ENCODE measurements at places on chromosomes 4 and X.

GRCh38 chr4:150515135-150515534, 66.8 kb upstream of the MAB21L2 start:
- DNase-seq, result no peak

- no peak for DNase-seq
Measured at GRCh38 chrX:24306440-24306839, 7.4 kb downstream of the SUPT20HL2 start.

GRCh38 chr4:3805026-3805425, 38.8 kb downstream of the ADRA2C start:
- peak; percentile 34 for DNase-seq

- DNase-seq, result no peak
Measured at GRCh38 chrX:117508021-117508420, 608.6 kb downstream of the KLHL13 start.

DNA sequence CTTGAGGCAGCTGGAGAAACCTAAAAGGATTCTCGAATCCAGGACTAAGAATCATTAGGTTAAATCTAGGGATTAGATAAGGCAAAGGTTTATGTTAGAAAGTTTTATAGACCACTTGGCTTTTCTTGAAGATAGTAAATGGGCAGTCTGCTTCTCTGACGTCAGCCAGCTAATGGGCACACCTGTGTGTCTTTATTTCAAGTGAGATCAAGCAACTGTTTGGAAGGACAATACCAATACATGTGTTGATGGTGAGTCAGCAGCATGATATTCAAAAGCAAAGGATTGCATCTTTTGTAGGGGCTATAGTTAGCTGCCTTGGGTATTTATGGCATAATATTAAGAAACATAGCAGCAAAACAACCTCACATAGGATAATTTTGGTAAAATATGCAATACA, 46.5 kb upstream of the GRPR start:
- no peak for DNase-seq
